ENCODE measurements at places on chromosomes 4 and X. TPM values are rescaled to one million over a fixed set of nuclear protein-coding genes. Genes with fewer than 3 reads are reported as not detected.

Gene SLC16A2
- total RNA-seq = 24.0 TPM

Gene GLOD5
- total RNA-seq = not detected

Gene SPANXN1
- total RNA-seq = not detected

Gene BST1
- total RNA-seq = 16.4 TPM

Gene CTAG1A
- not detected for total RNA-seq

Gene ADGRG4
- total RNA-seq = not detected

Gene TRIM60
- not detected for total RNA-seq

Gene PABPC4L
- total RNA-seq = 0.05 TPM

Gene HS6ST2
- total RNA-seq = 0.06 TPM
